ENCODE measurements at places on chromosomes 1 and 21.

DNA sequence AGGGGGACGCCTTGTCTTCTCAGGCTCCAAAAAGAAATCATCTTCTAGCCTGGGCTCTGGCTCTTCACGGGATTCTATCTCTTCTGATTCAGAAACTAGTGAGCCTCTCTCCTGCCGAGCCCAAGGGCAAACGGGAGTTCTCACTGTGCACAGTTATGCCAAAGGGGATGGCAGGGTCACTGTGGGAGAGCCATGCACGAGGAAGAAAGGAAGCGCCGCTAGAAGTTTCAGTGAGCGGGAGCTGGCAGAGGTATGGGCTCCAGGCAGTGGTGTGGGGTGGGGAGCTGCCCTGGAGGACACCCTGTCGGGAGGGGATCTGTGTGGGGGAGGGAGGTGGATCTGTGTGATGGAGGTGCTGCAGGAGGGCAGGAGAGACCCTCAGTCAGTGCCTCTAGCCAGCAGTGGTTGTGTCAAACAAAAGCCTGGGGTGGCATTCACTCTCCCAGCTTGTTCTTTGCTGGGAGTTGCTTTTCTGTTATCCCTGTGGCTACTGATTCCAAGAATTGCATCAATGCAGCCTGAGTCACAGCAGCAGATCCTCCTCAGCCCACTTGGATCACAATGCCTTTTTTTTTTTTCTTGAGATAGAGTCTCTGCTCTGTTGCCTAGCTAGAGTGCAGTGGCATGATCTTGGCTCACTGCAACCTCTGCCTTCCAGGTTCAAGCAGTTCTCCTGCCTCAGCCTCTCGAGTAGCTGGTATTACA lies 21.8 kb downstream of the KDM4A start:
- DNase-seq: no peak

GRCh38 chr21:39648879-39649278 lies 36.1 kb downstream of the B3GALT5 start:
- no peak for DNase-seq

DNA sequence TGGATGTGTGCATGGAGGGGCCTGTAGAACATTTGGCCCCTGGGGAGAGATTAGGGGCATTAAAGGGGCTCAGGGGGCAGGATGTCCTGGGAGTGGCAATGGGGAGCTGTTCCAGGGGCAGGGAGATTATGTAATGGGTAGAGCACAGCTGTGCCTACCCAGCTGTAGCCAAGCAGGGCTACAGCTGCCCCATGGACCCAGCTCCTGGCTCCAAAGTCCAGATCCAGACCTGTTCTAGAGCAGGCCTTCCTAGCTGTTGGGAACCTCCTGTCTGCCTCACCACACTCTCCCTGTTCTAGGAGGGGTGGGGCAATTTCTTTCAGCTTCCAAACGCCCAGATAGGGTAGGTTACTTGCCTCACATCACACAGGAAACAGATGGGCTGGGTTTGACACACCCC lies 5.6 kb downstream of the RPS6KA1 start:
- no peak for DNase-seq

DNA sequence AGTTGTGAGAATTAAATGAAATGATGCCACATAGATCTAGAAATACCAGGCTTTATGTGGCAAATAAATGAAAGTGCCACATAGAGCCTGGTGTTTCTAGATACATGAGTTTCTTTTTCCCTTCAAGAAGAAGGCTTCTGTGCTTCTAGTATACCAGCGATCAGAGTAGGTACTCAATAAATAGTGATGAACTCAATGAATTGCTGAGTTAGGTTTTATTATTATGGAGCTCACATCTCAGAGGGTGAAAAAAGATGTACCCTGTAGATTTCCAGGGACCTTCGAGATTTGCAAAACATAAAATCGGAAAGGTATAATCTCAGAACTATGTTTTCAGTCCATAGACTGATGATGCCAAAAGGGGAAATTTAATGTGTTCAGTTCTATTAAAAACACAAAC lies 2.3 kb upstream of the CLSTN1 start:
- no peak for DNase-seq

- DNase-seq: no peak
Observed at GRCh38 chr1:26158271-26158907, 490 bp upstream of the FAM110D start.

DNA sequence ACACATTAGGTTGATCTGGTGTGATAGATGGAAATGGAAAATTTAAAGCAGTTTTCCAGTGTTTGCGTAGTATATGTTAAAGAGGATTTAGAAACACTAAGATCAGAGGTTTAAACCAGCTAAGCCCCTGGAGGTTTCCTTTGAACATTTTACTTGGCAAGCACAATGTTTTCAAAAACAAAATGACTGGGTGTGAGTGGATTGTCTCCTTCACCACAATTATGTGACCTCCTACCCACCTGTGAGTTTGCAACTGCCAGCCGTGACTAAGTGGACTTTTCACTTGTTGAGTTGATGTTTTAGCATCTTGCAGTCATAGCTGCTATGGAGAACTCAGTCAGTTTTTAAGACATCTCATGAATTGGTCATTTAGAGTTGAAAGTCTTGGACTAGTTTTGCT lies 4.7 kb downstream of the CCDC190 start:
- no peak for DNase-seq

GRCh38 chr1:151311011-151311410 lies 16.2 kb downstream of the PI4KB start:
- no peak for DNase-seq

DNA sequence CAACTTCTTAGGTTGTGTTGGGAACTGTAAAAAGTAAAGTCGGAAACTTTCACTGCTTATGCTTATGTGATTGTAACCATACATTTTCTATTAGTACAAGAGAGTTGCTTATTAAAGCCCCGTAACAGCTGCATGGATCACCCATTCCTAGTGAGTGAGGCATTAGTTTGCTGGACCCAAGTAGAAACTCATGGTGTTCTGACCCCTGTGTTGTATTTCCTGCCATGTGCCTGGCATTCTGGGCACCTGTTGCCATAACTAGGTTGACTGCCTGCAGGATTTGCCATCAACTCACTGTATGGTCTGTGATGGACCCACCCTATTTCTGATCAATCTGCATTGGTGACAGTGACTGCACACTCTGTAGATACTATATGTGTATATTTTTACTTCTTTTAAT lies 173.0 kb downstream of the PGBD5 start:
- DNase-seq: no peak

DNA sequence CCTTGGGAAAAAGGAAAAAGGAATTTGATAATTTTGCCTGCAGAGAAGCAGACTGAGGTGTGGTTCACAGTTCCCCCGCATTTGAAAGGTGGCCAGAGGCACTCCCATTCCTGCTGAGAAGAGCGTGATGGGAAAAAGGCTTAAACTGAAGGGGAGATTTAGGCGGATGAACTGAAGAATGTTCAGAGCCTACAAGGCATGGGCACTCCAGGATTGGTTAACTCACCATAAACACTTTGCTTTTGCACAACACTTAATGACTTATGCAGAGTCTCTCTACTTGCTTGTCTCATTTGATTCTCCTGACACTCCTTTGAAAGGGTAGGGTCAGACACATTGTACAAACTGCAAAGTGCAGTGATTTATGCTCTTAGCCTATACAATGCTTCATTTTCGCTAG lies 119.6 kb upstream of the RUNX1 start:
- DNase-seq: no peak

- DNase-seq: no peak
Observed at GRCh38 chr1:208303743-208304712, 59.8 kb upstream of the PLXNA2 start.

- no peak for DNase-seq
Observed at GRCh38 chr1:63618011-63618410, 24.8 kb downstream of the PGM1 start.

DNA sequence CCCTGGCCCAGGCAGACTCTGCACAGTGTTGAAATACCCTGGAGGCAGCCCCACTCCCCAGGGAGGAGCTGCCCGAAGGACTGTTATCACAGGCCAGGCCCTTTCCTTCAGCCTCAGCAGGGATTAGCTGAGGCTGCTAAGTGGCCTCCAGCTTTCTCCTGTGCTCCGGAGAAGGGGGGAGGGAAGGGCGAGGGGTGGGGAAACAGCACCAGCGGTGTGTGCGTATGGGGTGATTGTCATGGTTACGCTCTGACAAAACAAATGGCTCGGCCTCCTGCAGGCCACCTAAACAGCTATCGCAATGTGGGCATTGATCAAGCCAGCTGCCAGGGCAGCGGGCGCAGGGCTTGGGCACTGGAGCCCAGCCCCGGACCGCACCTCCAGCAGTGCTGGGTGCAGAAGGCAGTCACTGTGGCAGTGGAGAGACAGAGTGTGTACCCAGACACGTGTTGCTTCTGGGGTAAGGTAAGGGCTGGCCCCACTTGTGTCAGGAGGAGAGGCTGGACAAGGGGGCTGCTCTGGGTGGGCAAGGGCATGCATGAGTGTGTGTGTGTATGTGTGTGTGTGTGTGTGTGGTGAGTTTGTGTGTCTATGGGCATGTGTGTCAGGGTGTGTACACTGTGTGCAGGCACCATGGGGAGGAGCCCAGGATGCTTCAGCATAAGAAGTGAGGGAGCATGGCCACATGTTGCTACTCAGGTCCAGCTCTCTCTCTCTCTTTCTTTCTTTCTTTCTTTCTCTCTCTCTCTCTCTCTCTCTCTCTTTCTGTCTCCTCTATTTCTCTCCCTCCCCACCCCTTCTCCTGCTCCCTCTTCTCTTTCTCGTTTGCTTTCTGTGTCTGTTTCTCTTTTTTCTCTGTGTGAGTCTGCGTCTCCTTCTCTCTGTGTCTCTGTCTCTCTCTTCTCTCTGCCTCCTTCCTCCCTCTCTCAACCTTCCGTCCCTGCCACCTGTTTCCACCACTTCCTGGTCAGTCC lies at the start of gene VWA5B1:
Gene VWA5B1, plus strand, starts transcription at position 252 of the 974 bp plus-strand sequence. CDS start 19,727 bp downstream, outside the sequence.
- no peak for DNase-seq

- no peak for DNase-seq
Observed at GRCh38 chr1:14615549-14616218, 17.2 kb downstream of the KAZN start.

- no peak for DNase-seq
Observed at GRCh38 chr21:44759628-44760285, 41.9 kb downstream of the UBE2G2 start.

DNA sequence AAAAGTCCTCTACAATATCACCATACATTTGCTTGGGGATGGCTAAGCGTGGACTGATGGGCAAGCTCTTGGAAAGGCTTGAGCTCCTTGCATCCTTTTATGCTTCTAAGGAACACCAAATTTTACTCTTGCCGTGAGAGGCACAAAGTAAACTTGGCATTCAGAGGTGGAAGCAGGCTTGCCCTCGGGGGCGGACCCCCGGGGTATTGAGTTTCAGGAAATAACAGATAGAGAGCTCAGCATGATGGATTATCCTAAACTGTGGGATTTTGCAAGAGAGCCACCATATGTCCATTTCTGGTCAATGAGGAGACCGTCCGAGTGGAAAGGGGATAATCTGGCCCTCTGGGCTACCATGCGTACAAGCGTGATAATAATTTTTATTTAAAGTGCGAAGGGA lies 14.0 kb downstream of the IFI16 start:
- DNase-seq: no peak

Data from effector CD8-positive, alpha-beta T cell (primary cell).